HS-5 (cell line): ENCODE measurements at places on chromosomes 5 and 9.

GRCh38 chr5:135310328-135310989 lies 88.6 kb downstream of the MACROH2A1 start:
- DNase-seq, result peak; percentile 73

DNA sequence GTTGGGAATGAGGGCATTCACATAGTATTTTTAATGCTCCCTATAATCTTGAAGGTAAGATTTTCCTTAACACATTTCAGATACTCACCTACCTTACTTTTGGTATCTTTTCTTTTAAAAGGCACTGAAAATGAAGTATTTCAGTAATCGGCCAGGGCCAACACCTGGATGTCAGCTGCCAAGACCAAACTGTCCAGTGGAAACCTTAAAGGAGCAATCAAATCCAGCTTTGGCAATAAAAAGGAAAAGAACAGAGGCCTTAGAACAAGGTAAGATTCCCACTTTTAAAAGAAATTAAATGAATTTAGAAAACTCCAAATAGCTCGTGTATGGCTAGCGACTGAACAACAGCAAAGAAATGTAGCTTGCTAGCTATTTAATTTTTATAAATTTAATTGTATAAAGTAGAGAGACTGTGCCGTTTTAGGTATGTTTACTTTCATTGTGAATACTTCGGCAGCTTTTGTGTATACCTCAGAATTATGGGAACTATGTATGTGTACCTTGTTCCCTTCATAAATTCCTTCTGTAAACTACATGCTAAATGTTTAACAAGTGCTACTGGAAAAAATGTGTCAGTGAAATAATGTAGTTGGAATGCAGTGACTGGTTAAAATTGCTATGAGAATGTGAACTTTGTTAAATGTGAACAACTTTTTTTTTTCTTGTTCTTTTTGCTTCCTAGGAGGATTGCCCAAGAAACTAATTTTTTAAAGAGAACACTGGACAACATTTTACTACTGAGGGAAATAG lies 41.9 kb downstream of the CDK7 start:
- DNase-seq, result no peak

GRCh38 chr9:86846656-86847055 lies 100.7 kb downstream of the GAS1 start:
- DNase-seq, result no peak

- no peak for DNase-seq
These were observed 624.7 kb upstream of the ACO1 start for GRCh38 chr9:31759703-31760102.

DNA sequence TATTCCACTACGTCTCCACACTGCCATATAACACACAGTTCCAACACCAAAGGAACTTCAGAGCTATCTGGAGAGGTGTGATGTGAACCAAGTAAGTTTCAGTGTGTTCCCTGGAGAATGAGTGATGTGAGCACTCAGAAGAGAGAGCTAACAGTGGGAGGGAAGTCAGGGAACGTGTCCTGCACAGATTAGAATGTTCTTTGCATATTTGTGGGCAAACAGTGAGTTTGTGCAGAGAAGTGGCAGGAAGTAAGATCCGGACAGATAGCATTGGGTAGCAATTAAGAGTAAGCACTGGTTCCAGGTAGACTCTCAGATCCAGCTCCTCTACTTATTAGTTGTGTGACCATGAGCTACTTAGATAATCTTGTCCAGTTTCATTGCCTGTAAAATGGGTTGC lies 206.4 kb downstream of the PDZD2 start:
- DNase-seq, result no peak

DNA sequence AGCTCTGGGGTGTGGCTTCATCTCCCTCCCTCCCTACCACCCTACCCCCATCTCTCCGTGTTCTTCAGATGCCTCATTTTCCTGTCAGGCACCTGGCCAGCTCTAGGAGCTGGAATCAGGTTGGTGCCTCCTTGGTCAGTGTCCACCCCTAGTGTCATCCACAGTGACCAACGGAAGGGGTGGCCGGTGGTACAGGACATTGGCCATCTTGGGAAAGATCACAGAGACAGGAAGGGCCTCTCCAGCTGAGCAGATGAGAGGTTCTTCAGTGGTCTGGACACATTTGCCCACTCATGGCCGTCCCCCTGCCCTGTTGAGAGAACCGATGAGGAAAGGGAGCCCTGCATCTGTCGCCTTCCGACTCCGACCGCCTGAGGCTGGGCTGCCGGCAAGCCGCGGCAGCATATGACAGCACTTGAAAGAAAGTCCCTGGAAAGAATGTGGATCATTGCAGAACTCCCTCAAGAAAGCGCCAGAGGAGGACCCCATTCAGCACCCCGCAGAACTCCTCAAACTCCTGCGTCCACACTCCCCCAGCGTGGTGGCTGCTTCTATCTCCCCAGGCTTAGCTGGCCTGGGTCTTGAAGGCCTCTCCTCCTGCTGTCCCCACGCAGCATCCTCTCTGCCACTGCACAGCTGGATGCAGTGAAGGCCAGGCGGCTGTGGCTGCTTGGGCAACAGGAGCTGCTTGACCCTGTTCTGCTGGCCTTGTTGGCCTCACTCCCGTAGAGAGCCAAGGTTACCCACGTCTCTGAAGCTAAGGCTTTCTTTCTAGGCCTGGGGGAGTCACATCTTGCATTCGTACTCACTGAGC lies 1.9 kb upstream of the CLPTM1L start:
- no peak for DNase-seq

GRCh38 chr5:35297755-35298154 lies 67.5 kb upstream of the PRLR start:
- DNase-seq, result no peak

GRCh38 chr9:70609542-70610286 lies 195.3 kb upstream of the KLF9 start:
- DNase-seq, result peak; percentile 92

GRCh38 chr5:124343451-124343867 lies 403.0 kb downstream of the ZNF608 start:
- peak; percentile 77 for DNase-seq

GRCh38 chr5:57166276-57166675 lies 7.6 kb upstream of the GPBP1 start:
- DNase-seq, result no peak

DNA sequence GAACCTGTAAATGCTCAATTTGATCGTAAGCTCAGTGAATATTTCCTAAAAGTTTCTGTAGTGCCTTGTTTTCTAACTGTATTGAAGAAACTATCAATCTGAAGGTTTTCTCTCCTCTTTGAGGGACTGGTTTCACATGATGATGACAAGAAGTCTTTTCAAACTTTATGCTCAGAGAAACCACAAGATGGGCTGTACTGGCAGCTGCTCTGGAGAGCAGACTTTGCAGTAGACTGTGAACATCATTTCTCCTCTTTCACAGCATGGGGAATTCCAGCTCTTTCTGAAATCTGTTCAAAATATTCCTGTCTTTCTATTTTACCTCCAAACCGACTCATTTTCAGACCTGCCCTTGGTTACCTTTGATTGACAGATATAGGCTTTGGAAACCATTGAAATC lies 194.4 kb downstream of the IZUMO3 start:
- no peak for DNase-seq

DNA sequence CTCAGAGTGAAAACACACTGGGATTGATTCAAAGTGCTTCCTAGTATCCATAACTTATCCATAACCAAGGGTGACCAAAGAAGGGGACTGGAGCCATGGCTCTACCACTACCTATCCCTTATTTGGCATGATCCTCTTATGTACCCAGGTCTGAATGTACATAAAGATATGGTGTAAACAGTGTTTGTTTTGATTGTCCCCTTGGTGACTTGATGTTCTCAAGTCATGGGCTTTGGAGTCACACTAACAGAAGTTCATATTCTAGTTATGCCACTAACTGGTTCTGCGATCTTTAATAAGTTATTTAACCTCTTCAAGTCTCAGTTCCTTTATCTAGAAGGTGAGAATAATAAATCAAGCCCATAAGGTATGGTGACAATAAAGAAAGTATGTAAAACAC lies 283.4 kb upstream of the PTGER4 start:
- DNase-seq, result no peak

DNA sequence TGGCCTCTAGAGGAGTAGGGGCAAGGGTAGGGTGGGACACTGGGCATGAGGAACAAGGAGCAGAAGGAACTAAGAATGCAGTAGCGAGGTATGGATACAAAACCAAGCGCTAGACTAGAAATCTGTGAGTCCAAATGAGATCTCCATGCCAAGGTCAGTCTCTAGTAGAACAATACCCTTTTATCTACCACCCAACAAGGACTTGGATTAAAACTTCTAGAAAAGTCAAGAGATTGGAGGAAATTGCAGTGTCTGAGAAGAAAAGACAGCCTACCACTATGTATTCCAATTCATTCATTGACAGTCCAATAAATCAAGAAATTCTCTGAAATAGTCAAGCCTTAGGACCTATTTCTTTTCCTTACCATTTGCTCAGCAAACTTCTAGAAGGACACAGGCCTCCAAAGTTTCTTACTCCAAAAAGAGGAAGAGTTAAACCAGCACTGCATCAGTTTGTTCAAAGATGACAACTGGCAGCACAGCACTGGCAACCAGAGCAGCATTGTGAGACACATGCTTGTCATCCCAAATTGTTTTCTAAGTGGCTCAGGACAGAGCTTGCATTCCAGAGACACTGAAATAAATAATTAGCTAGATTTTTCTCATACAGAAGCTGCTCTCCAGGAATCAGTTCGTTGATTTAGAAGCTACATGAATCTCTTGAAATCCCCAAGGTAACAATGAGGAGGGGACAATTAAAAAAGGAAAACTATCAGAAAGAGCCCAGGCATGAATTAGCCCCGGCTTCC lies 22.6 kb downstream of the ABCA1 start:
- DNase-seq, result no peak

- DNase-seq, result peak; percentile 73
These were observed at the start of gene MRNIP for GRCh38 chr5:179858586-179859427. Gene MRNIP, minus strand, starts transcription at chr5:179858817. Its CDS starts 21 bp downstream, at chr5:179858796.

- DNase-seq, result no peak
These were observed 5.1 kb downstream of the SPAAR start for GRCh38 chr9:35914301-35914807.

- peak; percentile 38 for DNase-seq
These were observed 97.8 kb downstream of the C5orf15 start for GRCh38 chr5:133870661-133871060.

- no peak for DNase-seq
These were observed 5.8 kb downstream of the ANXA6 start for GRCh38 chr5:151151793-151152192.

GRCh38 chr5:135955525-135955924 lies 742 bp upstream of the LECT2 start:
- DNase-seq, result no peak

GRCh38 chr9:77180056-77180455 lies 2.7 kb downstream of the VPS13A start:
- no peak for DNase-seq

- DNase-seq, result no peak
These were observed 167.7 kb upstream of the RPS23 start for GRCh38 chr5:82445726-82446335.

GRCh38 chr9:3893519-3893918 lies 367.7 kb upstream of the RFX3 start:
- DNase-seq, result no peak

DNA sequence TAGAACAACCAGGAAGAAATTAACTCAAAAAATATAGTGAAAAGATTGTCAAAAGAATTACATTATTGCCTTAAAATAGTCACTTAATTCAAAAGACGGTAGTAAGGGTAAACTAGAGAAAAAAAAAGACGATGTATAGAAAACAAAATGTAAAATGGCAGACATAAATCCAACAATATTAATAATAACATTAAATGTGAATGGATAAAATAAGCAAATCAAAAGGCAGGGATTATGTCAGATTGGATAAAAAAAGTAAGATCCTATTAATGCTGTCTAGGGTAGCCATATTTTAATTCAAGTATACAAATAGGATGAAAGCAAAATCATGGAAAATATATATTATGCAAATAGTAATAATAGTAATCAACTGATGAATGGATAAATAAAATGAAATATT lies 134.0 kb upstream of the ADCY2 start:
- no peak for DNase-seq

GRCh38 chr5:159668556-159668955 lies 247.7 kb upstream of the ADRA1B start:
- no peak for DNase-seq

DNA sequence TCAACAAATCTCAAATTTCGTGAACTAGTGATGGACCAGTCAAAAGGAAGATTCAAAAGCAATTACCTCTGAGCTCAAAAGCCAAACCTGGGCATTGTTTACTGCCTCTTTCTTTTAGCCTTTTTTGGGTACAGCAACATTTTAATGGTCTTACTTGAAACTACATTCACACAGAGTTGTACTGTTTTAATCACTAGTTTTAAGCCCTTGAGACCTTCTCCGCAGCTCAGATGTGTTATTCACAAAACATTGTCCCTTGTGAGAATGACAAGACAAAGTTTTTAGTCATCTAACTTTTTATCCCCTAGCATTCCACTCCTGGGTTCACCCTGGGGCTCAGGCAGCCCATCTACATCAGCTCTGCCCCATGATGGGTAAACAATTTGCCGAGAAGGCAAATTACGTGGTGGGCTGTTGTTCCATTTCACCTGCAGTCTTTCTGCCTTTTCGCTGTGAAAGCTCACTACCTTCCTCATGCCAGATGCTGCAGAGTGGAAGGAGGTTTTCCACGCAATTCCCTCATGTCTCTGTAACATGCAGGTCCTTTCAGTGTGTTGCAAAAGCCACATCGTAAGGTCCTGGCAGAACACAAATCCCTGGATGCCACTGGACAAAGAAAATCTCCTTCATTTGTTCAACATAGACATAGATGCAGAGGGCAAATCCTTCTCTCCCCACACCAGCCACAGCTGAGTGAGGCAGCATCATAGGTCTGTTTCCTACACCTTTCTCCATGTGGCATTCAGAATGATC lies 175.7 kb downstream of the EBF1 start:
- DNase-seq, result no peak

DNA sequence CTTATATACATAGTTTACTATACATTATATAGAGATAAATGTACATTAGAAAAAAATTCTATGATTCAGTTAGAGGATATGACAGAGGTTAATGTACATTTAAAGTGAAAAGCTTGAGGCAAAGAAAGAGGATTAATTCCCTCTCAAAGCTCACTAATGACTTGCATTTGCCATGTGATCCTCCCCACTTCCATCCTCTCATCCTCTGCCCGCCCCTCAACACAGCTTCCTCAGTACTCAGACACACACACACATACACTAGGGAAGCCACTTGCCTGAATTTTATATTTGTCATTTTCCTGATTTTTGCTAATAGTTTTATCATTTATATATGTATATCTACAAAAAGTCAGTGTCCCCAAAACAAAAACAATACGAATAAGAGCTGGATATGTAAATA lies 764.5 kb downstream of the EFNA5 start:
- DNase-seq, result no peak

GRCh38 chr9:76153902-76154629 lies 240.2 kb downstream of the RFK start:
- no peak for DNase-seq
